ENCODE measurements at places on chromosomes 2 and 18.

- DNase-seq, result no peak
Observed at GRCh38 chr2:55155764-55156281, 76.3 kb downstream of the CLHC1 start.

DNA sequence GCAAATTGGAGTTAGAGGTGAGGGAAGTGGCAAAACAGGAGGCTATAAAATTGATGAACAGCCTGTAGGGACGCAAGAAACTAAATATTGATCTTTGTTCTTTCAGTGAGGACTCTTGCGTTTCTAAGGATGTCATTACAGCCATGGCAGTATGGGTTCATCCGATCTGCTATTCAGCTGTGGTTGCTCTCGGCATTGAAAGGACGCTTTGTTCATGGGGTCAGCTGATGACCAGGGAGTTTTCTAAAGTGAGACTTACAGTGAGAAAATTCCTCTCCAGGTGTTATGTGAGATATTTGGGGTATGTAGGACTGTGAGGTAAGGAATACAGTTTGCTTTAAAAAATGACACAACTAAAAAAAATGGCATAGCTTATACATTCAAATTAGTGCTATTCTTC is 52.7 kb upstream of the PELI1 start:
- no peak for DNase-seq

DNA sequence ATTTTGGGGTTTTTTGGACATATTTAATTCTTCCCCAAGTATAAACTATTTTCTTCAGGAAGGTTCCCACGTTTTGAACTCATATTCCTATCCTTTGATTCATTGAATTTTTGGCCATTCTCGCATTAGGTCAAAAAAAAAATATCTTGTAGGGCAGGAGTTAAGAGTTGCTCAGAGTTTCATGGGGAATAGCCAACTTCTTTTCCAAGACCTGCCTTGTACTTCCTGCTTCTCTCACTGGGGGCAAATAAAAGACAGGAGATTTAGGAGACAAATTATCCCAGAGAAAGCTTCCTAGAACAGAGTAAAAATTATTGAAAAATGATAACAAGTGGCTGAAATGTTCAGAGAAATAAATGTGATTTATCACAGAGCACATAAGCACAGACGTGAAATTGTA is 55.2 kb upstream of the BCL11A start:
- DNase-seq, result no peak

- DNase-seq, result no peak
Observed at GRCh38 chr2:129074298-129074920, 755.7 kb upstream of the HS6ST1 start.

DNA sequence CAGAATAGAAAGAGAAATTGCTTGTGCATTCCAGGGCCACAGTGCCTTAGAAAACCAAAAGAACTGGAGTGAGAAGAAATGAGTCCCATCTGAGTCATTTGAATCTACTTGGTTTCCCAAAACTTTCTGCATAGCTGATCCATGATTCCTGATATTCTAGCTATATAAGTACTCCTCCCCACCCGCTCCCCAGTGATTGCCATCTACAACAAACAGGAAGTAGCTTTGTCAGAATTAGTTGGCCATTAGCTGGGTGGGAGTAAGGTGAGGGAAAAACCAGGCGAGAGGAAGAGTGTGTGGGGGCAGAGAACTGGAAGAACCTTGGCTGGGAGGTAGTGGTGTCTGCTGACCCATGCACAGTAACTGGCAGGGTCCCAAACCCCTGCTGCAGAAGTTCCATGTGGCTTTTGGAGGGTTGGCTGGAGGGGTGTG is 122.1 kb downstream of the ACAA2 start:
- no peak for DNase-seq

GRCh38 chr2:147500229-147500628 is 344.6 kb upstream of the ACVR2A start:
- no peak for DNase-seq

DNA sequence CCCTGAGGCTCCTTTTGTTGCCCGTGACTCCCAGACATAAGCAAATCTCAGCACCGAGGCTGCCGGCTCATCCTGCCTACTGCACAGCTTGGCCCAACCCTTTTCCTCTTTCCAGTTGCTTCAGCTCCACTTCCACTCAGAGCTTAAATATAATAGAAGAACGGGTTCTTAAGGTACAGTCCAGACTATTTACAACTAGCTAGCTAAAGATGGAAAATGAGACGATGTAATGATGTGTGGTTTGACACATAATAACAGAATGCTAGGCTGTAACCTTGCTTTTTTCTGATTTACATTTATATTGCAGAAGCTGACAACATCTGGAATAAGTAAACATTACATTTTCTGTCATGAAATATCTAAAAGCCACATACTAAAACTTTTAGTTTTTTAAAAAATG is 26.9 kb upstream of the ATP9B start:
- DNase-seq, result no peak

DNA sequence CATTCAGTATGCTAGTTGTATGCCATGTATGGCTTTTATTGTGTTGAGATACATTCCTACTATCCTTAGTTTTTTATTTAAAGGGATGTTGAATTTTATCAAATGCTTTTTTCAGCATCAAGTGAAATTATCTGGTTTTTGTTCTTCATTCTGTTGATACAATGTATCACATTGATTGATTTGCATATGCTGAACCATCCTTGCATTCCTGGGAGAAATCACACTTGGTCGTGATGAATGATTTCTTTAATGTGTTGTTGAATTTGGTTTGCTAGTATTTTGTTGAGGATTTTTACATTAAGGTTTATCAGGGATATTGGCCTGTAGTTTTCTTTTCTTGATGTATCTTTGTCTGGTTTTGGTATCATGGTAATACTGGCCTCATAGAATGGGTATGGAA is 49.7 kb downstream of the CD28 start:
- no peak for DNase-seq

DNA sequence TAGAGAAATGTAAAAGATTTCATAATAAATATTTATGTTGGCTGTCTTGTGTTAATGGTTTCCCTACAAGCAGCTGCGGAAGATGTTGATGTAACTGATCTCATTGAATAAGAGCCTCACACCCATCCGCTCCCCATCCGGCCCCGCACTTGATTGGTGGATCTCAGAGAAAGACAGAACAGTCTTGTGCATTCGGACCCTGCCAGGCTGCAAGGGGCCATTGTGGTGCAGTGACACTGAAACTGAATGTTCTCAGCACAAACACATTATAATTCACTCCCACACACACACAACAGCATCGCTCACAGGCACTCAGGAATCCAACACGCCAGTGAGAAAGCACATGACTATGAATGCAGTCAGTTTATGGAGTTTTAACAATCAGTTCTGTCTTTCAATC is 47.8 kb downstream of the PRELID3A start:
- DNase-seq, result no peak

- DNase-seq, result no peak
Observed at GRCh38 chr2:37631292-37631691, 40.1 kb downstream of the CDC42EP3 start.

DNA sequence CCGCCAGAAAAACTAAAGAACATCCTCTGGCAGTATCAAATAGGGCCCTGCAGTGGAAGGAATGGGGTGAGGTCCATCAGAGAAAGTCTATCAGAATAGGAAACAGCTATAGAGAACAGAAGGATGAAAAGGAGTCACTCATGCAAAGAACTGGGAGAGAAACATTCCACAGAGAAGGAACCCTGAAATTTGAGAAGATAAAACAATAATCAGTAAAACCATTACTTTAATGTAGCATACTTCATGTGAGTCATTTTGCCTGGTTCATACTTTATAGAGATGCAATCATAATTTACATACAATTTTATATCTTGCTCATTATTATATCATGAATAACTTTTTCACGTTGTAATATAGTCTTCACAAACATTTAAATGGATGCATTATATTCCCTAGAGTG is 402.2 kb downstream of the NCKAP5 start:
- no peak for DNase-seq

DNA sequence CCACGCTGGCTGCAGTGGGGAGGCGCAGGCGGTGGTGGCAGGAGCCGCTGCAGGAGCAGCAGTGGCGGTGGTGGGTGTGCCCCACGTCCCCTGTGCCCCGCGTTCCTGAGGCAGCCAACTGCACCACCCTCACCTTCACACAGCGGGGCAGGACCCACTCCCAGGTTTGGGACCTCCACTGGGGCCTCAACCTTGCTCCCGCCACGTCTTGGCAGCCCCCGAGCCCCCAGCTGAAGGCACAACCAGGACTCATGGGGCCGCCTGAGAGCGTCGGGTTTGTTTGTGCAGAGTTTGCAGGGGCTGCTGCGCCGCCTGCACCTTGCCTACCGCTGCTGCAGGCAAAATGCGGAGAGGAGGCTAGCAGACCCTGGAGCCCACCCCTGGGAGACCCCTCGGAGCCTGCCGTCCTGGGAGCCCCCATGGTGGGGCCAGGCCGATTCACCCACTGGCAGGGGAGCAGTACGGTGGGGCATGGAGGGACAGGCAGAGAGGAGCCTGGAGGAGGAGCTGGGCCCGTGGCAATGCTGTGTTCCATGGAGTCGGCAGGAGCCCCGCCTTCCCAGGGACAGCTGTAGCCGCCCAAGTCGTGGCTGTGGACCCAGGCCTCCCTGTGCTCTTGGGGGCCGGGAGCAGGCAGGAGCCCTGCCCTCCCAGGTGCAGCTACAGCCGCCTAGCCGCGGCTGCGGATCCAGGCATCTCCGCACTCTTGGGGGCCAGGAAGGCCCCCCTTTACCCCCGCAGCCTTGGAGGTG is 14.7 kb upstream of the EML6 start:
- no peak for DNase-seq

GRCh38 chr2:219861307-219861706 is 233.9 kb downstream of the SLC4A3 start:
- no peak for DNase-seq

GRCh38 chr2:218149848-218150440 is 16.8 kb downstream of the CXCR1 start:
- DNase-seq, result no peak

DNA sequence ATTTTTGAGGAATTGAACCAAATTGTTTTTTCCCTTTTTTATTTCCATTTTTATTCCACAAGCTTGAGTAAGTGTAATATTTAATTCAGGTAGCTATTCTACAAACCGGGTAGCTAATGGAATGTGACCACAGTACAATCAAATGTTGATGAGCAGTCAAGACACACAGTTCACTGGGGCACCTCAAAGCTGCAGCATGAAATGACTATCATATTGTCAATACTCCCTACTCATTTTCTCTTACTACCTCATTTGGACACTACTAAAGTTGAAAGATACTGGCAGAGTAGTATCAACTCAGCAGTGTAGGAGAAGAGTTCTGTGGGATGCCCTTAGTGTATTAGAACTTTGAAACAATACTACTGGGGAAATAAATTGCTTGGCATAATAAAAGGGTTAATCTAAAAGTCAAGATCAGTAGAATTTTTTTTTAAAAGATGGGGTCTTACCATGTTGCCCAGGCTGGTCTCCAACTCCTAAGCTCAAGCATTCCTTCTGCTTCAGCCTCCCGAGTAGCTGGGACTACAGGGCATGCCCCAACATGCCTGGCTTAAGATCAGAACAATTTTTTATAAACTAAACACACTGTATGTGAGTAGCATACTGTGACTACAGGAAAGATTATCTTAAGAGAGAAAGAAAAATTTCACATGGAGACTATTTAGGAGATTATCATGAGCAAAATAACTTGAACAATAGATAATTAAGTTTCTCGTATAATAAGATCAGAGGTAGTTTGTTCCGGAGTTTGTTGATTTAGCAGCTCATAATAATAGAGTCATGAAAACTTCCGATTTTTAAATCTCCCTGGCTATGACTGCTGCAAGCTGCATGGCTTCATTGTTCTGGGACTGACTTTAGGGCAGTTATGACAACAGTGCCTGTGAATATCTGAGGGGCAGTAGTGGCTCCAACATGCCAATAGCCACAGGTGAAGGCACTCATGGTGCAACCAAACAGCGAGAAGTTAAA is 43.7 kb downstream of the MYO3B start:
- no peak for DNase-seq

GRCh38 chr18:3153107-3153704 is 66.6 kb downstream of the MYOM1 start:
- DNase-seq, result no peak

GRCh38 chr2:23624378-23624777 is 239.4 kb downstream of the KLHL29 start:
- no peak for DNase-seq

GRCh38 chr2:190746971-190747761 is 98.3 kb downstream of the NAB1 start:
- no peak for DNase-seq

DNA sequence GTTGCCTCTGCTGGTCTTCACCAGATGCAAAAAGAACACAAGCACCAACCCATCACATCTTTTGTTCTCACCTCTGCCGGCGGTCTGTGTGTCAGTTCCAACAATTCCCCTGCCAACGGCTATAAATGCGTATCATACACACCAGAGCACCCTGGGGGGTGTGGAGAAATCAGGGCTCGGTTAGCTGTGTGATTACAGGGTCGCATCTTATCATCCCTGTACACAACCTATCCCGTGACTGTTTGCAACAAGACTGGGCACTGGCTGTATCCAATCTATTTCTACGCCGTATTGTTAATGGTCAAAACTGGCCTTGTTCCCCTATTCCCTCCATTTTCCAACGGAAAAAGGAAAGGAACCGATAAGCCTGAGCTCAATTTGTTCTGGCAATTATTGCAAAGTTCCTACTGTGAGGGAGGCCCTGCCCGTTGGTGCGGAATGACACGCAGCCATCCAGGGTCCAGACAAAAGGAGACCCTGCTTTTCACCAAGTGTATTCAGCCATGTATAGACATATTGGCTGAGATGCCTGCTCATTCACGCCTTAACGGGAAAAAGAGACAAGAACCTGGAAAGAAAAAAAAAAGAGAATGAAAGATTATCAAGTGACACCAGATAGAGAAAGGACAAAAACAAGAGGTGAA is 136.9 kb downstream of the CDH20 start:
- DNase-seq, result no peak

GRCh38 chr2:226837787-226838603 is 2.1 kb downstream of the RHBDD1 start:
- DNase-seq, result no peak

DNA sequence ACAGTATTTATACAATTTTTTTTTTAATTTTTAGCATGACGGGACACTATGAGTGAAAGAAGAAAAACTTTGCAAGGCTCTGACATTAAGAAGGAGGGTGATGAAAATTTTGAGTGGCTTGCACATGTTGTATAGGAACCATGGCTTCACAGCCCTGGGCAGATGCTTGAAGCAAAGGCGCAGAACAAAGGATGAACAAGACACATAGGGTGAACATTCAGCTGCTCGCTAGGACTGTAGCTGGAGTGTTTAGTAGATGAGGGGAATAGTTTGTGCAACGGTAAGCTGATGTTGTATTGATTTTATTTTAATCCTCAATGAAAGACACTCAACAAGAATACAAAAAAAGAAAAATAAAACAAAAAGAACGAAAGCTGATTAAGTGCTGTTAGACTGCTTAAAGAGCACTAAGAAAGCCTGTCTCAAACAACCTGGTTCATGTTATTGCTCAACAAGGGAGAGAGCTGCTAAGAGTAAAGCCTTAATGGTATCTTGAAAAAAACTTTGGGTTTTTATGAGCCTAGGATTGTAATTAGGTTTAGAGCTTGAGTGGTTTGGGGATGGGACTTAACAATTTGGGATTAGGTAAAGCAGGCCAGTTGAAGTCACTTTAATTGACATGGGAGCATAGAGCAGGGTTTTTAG is 41.2 kb upstream of the GCFC2 start:
- no peak for DNase-seq

Measured in activated CD8-positive, alpha-beta memory T cell treated with anti-CD3 and anti-CD28 coated beads, Interleukin-2, amount 50 U/mL, for 4 hours (primary cell).